ENCODE measurements at places on chromosomes 2 and 18.

GRCh38 chr2:72155151-72155550, 7.5 kb upstream of the CYP26B1 start:
- DNase-seq, result no peak

- no peak for DNase-seq
These were observed 78.3 kb downstream of the PDCL3 start for GRCh38 chr2:100641125-100641435.

GRCh38 chr18:52937840-52938239, 597.8 kb downstream of the DCC start:
- DNase-seq, result no peak

DNA sequence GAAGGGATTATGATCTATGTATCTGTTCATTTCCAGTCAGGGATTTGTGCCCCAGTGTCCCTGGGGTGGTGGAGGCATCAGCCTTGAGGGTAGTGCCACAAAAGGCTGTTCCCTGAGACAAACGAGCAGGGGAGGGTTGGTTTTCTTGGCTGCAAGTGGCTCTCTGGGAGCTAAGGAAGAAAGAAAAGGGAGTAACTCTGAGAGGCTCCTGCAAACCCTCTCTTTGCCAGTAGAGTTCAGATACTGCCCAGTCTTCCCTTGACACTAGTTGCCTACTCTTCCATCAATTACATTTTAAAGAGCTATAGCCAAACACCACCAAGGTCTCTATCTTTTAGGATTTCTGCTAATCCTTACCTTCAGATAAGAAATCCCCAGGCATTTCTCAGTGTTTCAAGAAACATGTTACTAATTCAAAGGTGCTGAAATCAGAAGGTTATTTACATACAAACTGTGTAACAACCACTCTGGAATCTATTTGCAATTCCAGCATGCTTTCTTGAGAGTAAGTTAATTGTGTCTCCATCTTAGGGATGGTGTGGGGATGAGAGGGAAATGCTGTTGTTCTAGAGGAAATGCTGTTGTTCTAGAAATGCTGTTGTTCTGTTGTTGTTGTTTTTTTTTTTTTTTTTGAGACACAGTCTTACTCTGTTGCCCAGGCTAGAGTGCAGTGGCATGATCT, 18.7 kb upstream of the KCTD1 start:
- no peak for DNase-seq

DNA sequence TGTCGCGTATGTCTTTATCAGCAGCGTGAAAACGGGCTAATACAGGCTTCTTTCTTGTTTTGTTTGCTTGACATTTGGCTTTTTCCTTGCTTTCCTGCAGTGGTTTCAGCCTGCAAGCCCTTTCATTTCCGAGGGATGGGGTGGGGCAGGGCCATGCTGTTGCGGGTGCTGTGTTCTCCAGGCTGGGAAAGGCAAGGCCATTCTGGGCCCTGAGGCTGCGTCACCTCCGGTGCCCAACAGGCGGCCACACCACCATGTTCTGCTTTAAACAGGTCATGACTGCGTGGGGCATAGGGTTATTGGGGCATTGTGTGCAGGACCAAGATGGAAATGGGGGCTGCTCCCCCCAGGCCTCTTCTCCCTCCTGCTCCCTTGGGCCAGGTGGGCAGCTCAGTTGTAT, 38.6 kb upstream of the PLB1 start:
- no peak for DNase-seq

DNA sequence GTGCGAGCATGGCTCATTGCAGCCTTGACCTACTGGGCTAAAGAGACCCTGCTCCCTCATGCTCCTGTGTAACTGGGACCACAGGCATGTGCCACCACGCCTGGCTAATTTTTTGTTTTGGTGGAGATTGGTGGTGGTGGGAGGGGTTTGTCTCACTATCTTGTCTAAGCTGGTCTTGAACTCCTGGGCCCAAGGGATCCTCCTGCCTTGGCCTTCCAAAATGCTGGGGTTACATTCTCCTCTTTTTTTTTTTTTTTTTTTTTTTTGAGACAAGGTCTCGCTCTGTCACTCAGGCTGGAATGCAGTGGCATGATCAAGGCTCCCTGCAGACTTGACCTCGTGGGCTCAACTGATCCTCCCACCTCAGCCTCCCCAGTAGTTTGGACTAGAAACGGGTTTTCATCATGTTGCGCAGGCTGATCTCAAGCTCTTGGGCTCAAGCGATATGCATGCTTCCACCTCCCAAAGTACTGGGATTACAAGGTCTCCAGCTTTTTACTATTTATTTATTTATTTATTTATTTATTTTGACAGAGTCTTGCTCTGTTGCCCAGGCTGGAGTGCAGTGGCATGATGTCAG, 238.3 kb downstream of the MYCN start:
- DNase-seq, result no peak

DNA sequence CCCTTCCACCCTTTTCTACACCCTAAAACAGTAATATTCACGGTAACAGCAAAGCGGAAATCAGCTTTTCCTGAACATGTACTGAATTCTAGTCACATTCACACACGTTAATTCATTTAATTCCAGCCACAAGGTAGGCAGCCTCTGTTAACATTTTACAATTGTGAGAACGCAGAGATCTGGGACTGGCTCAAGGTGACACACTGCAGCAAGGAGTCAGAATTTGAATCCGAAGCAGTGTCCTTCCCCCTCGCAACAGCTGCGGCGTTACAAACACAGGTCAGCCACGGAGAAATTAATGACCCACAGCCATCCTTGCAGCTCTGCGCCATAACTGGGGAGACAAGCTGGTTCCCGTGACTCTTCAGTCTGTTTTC, 818 bp upstream of the SLC20A1 start:
- no peak for DNase-seq

DNA sequence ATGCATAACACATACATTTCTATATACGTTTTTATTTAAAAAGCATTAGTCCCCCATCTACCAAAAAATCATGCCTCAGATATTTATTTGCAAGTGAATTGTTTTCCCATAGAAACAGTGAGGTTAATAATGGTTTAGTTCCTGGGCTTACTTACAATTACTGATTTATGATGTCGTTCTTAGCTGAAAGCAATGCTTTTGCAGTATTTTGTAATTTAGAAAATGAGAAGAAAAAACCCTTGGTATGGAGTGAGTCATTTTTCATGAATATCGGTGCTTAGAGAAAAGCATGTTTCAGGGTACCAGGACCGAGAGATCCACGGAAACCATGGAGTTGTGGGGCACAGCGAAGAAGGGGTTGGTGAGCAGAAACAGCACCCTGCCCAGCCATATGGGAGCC, 12.0 kb upstream of the CDK15 start:
- DNase-seq, result peak; percentile 49

DNA sequence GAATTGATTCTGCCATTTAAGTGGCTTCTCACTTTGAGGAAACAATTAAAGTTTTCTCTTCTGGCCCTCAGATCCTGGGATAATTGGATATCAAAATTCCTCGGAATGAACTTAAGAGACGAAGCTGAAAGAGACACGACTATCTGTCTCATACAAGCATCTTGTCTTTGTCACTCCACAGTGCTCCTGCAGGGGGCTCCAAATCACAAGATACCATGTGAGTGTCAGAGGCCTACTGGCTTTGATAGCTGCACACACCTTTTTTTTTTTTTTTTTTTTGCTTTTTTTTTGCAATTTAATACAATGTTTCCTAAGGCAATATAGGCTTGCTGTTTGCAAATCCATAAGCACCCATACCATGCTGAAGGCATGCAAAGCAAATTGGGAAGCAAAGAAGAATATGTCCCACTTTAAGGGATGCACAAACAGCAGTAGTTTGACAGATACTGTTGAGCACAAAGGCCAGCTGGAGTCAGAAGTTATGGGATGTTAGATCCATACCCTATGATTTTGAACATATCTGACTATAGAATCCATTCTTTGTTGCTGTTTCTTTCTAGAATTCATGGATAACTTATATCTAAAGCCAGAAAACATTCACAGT, 109.0 kb upstream of the CBLN2 start:
- DNase-seq, result peak; percentile 5

DNA sequence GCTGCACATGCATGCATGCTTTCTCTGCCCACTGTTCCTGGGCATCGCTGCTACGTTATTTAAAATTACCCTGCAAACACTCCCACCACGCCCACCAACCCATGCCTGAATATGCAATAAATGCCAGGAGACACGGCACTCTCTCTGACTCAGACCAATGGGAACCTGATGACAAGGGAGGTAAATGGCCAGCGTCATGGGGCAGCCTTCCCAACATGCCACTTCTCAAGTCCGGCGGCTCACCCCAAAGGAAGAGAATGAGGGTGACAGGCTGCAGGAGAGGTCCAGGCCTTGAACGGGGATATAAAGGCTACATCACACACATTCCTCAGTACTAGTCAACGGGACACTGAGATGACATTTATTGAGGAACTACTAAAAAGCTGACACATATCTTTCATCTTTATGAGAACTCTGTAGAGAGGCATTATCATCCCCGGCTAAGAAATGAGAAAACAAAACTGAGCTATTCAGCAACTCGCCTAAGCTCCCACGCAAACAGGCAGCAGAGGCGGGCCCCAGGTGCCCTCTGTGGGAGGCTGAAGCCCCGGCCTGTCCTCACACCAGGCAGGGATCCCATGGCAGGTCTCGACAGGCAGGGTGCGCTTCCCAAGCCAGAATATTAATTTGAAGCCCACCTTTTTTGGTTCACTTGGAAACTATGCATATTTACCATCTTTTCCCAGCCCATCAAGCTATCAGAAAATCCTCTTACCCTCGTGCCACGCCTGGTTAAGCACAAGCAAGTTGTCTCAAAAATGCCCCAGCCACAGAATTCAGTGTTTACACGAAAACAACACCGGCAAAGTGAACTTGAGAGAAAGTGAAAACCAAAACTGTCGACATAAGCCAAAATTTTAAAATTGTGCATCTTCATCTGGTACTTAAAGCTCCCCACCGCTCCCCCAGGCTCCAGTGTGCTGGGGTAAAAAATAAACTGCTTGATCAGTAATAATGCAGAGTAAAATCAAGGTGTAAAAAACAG, 166.3 kb downstream of the HDAC4 start:
- DNase-seq, result no peak

- no peak for DNase-seq
These were observed 104.6 kb downstream of the TCF4 start for GRCh38 chr18:55483266-55483871.

All from EH (cell line).